HuH-7 (cell line): ENCODE measurements at places on chromosomes 6 and 20.

DNA sequence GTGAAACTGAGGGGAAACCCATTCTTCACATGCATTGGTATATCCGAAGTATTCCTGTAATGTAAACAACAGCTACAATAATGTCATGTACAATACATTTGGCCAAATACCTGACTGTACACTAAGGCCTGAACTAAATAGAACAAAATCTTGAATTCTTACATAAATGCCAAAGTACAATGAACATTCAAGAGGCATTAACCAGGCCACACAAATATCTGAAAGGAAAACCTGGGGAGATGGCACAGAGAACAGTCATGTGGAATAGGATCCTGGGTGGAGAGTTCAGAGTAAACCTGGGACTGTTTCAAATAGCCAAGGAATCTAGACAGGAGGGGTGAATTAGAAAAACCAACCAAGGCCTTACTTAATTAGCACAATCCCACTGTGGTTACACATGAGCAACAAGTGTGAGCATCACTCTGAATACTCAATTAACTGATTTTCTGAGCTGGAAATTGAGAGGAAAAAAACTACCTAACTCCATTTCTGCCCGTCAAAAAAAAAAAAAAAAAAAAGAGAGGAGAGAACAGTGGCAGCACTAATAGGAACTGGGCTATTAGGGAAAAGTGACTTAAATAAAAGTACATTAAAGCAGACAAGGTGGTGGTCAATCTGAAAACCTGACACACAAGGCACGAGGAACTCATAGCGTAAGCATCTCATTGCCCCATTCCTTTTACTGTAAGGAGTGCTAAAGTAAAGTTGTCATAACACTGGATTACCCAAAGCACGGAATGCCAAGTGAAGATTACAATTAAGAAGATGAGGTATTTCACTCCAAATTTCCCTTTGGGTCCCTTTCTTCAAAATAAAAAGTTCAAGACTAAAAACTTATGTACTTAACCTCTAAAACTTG, 10.9 kb downstream of the SNX5 start:
- DNase-seq: no peak

DNA sequence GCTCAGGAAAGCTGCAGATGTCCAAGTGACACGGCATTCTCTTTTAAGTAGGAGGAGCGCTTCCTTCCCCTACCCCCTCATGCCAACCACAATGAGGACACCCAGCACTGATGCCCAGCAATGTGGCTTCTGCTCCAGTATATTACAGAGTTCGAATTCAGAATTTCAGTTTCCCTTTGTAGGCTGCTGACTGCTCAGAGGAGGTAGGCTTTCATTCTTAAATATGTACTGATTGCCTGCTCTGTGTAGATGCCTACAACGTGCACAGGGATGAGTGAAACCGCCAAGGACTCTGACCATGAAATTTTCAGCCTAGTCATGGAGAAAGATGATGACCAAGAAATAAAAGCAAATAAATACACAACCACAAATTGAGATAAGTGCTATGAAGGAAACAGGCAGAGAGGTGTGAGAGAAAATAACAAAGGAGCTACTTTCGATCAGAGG, 50.9 kb upstream of the TNFAIP3 start:
- no peak for DNase-seq

DNA sequence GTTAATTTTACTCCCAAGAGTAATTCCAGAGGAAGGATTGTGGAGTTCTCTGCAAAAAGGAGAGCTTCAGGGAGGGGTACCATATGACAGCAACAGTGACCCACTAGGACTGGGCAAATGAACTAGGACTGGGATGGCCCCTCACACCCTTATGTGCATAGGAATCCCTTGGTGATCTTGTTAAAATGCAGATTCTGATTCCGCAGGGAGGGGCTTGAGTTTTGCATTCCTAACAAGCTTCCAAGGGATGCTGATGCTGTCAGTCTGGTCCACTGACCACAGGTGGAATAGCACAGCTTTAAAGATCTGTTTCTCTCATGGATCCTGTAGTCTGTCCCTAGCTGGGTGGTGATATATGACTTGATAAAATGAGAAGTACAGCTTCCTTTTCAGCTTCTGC, 6.3 kb upstream of the FOXA2 start:
- DNase-seq: no peak

DNA sequence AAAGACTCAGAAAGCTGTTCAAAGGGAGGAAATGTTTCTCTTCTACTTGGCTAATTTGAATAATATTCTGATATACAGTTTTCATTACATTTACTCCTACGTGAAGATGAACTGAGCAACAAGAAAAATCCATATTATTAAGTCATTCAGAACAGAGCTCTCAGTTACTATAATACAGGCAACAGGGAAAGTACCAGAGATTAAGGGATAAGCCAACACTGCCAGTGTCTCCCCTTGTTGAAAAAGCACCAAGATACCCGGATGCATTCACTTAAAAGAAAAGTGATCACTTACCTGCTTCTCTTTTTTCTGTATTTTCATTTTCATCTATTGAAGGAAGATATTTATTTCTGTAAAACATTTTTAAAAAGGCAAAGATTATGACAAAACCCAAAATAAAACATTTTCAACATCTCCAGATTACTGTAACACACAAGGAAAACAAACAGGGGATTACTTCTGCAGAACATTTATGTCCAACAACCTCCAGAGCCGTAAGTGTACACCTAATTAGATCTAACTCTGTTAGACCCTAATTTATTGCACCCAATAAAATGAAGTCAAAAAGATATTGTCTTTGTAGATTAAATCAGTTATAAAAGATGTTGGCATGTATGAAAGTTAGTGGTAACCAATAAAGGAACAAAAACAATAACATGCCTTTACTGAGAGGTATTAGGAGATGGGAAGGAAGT, 67.0 kb downstream of the CHD6 start:
- DNase-seq: no peak

DNA sequence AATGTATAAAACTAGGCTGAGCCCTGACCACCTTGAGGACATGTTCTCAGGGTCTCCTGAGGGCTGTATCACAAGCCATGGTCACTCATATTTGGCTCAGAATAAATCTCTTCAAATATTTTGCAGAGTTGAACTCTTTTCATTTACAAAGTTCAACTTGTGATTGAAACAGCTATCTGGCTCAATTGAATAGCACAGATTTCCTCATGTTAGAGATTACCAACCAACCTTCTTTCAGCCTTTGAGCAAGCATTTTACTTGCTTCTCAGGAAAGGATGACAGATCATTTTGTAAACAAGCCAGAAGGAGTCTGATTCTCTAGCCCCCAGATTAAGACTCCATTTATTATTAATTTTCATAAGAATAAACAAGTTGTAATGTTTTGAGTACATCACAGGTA, 111.0 kb upstream of the DOK5 start:
- no peak for DNase-seq

DNA sequence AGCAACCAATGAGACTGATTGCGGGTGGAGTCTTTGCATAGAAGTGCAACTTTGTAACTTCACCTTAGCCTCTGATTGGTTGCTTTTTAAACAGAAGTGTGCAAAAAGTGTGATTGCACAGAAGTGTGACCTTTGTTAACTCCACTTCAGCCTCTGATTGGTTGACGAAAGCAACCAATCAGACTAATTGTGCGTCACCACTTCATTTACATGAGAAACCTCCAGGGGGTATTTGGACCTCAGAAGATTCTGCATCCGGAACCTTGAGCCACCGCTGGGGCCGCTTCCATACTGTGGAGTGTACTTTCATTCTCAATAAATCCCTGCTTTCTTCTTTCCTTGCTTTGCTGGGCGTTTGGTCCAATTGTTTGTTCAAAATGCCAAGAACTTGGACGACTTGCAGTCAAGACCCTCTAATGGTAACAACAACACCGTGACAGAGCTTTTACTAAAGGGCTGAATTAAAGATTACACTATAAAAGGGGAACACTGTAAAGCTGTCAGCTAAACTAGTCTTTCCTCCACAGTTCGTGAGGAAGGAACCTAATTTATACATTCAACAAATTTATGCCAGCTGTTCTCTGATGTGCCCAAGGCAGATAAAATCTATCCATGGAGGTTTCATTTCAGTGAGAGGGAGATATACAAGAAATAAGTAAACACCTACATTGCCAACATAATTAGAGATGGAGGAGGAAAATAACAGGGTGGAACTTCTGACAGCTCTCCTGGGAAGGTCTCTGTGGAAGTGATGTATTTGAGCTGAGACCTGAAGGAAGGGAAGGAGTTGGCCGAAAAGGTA, 1.4 kb upstream of the HECA start:
- no peak for DNase-seq

- DNase-seq: no peak
Measured at GRCh38 chr6:161377116-161377515, 103.3 kb upstream of the AGPAT4 start.

GRCh38 chr6:26172608-26172968, 85.4 kb downstream of the HFE start:
- DNase-seq: no peak

- DNase-seq: no peak
Measured at GRCh38 chr6:29477923-29478450, 9.8 kb downstream of the MAS1L start.

GRCh38 chr6:11921017-11921438, 91.1 kb upstream of the HIVEP1 start:
- DNase-seq: no peak
